ENCODE measurements at places on chromosomes 6 and 20. TPM values are rescaled to one million over a fixed set of nuclear protein-coding genes. Genes with fewer than 3 reads are reported as not detected.

DDR1 gene
- total RNA-seq = 25.0 TPM

ZC2HC1B gene
- not detected for total RNA-seq

GRCh38 chr20:58069207-58069606, 159.2 kb downstream of the ANKRD60 start:
- no peak for DNase-seq

- DNase-seq = no peak
Measured at GRCh38 chr6:65638047-65638831, 68.8 kb downstream of the EYS start.

- no peak for DNase-seq
Measured at GRCh38 chr6:97462031-97462430, 179.0 kb upstream of the MMS22L start.

GNAS-AS1 gene
- 1.3 TPM for total RNA-seq

TRMT11 gene
- 31.5 TPM for total RNA-seq

- DNase-seq = no peak
Measured at GRCh38 chr6:150139533-150139932, 3.3 kb upstream of the PPP1R14C start.

DNA sequence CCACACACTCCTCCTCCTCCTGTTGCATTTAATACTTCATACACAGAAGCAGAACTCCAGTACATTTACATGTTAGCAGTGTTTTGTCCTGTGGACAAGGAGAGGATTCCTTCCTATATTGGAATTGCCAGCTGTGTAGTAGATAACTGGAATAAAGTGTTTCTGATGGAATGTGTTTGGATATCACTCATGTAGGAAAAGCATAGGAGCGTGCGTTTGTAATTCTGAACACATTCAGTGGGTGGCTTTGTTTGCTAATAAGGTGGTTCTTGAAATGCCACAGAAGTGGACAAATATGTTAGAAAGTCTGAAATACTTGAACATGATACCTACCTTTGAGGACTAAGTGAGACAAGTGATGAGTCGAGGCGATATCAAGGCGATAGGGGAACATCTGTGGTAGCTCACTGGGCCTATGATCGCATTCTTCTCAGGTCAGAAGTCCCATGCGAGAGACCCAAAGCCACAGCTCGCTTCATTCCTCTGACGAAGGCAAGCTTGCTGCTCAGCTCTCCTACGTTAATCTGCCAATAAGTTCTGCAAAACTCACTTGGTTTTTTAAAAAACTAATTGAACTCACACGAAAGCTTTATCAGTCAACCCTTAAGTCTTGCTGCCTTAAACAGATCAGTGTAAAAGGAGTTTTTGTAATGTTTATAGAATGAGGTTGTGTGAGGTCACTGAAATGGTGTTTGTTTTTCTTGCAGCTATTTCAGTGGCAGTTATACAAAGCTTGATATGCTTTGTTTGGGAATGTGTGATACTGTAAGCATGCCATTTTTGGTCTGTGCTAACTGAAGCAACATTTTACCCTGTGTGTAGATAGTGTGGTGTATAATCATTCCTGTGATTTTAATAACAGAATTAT, 159.9 kb downstream of the SOX4 start:
- peak; percentile 70 for DNase-seq

REV3L gene
- 12.1 TPM for total RNA-seq

DNA sequence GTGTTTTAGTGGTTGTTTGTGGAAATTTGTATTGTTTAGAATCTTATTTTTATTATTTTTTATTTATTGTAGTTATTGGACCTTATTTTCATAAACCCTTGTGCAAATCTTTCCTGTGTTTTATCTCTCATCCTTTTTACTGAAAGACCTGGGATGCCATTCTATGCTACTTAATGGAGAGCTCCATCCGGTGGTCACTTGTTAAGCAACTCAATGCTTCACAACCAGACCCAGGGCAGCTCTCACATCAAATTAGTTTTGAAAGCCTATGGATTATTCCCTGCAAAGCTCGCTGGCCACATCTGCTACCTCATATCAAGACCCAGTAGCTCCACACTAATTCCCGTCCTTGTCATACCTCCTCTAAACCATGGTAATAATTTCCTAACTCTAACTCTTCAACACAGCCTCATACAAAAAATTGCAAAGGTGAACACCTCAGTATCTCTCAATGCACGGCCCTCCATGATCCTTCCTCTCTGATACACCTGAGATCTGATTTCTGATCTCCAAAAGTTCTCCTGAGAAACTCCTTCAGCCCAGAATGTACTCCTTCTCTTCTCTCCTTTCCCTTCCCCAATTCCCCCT, 296.6 kb upstream of the MANEA start:
- DNase-seq = no peak

DNA sequence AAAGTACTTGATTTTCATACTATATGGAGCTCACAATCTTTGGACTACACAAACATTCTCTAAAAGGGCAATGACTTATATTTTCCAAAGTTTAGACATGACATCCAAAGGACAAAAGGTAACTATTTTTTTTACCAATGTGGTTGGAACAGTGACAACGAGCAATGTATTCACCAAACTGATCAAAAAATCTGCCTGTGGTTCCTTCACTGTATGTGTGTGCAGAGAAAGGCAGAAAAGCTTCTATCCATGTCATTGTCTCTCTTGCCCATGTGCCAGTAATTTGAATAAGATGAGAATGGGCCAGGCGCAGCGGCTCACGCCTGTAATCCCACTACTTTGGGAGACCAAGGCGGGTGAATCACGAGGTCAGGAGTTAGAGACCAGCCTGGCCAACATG, 25.5 kb downstream of the MCUR1 start:
- no peak for DNase-seq
